Activated T-cell treated with anti-CD3 and anti-CD28 coated beads for 1 hour (primary cell): ENCODE measurements at places on chromosomes 12 and 14.

GRCh38 chr14:98379830-98380229 is 892.2 kb downstream of the BCL11B start:
- DNase-seq, result no peak

DNA sequence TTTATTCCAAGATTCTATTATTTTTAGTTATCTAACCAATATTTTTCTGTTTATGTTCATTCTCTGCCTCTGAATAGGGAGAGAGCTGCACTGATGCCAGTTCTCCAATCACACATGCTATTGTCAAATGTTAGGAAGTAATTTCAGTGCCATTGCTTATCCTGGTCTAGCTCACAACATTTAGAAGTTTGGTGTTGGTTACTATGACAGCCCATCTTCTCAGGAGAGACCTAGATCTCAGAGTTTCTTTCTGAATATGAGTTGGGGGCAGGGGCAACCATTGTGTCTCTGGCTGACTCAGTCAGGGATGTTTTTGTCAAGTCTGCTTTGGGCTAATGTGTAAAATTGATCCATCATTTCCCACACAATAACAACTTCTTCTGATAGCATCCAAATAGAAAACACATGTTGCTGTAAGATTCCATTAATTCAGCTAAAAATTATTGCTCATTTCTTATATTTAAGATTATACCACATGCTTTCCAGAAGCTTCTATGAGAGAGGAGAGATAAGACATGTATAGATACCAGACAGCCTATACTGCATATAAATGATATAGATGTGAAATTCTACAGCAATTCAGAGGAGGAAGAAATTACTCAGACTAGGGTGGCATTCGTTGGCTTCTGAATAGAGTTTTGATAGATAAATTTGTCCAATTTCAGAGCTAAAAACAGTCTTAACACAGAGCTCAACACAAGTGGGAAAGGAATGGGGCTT is 64.8 kb downstream of the DACT1 start:
- DNase-seq, result no peak

- DNase-seq, result no peak
These were observed 315.2 kb upstream of the G2E3 start for GRCh38 chr14:30243805-30244204.

DNA sequence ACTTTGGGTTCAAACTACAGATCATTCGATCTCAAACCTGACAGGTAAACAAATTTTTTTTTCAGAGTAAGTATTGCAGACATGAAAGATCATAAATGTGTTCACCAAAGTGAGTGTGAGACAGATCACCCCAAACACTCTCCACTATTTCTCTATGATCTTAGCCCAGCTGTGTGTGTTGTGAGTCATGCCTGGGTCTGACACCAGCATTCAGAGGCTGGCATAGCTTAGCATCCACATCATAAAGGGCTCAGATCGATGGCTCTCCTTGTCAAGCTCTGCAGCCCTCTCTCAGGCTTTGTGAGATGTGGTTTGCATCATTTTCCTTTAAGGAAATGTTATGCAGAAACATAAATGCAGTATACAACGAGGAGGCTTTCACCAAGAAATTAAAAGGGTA is 164.9 kb downstream of the ETV6 start:
- DNase-seq, result no peak

- no peak for DNase-seq
These were observed 621.2 kb upstream of the FBXO33 start for GRCh38 chr14:40053416-40053815.

- no peak for DNase-seq
These were observed 3.9 kb upstream of the KRT6B start for GRCh38 chr12:52455821-52456220.

DNA sequence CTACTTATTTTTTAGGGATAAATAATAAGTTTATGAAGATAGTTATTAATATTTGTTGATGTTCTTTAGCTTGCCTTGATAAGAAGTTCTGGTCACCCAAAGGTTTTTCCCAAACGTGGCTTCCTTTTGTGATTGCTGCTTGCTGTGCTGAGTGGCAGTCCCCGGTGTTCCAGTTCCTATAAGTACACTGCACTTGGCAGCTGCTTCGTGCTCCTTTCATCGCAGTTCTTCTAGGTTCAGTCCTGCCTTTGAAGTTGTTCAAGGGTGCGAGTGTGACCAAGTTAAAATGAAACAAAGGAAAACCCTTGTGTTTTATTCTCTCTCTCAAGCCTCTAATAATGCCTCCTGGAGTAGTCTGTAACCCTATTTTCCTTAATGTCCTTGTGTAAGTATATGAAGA is 128.5 kb upstream of the ATF1 start:
- no peak for DNase-seq

- no peak for DNase-seq
These were observed 125.6 kb downstream of the ANKS1B start for GRCh38 chr12:99859126-99859525.

- DNase-seq, result peak; percentile 48
These were observed 767 bp upstream of the TCP11L2 start for GRCh38 chr12:106301611-106302321.

DNA sequence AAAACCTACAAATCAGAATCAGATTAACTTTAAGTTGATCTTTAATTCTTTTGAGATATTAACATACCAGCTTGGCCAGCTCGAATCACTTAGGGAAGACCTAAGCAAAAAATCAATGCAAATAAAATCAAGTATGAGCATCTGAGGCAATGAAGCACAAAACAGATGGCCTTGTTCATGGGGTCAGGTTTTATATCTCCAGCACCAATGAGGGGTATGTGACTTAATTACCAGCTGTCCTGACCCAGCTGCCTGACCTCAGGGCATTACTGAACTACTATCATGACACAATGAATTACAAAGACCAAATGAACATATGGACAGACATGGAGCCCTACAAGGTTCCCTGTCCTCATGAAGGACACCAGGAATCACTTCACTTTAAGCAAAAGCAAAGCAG is 70.5 kb downstream of the FGD6 start:
- no peak for DNase-seq

DNA sequence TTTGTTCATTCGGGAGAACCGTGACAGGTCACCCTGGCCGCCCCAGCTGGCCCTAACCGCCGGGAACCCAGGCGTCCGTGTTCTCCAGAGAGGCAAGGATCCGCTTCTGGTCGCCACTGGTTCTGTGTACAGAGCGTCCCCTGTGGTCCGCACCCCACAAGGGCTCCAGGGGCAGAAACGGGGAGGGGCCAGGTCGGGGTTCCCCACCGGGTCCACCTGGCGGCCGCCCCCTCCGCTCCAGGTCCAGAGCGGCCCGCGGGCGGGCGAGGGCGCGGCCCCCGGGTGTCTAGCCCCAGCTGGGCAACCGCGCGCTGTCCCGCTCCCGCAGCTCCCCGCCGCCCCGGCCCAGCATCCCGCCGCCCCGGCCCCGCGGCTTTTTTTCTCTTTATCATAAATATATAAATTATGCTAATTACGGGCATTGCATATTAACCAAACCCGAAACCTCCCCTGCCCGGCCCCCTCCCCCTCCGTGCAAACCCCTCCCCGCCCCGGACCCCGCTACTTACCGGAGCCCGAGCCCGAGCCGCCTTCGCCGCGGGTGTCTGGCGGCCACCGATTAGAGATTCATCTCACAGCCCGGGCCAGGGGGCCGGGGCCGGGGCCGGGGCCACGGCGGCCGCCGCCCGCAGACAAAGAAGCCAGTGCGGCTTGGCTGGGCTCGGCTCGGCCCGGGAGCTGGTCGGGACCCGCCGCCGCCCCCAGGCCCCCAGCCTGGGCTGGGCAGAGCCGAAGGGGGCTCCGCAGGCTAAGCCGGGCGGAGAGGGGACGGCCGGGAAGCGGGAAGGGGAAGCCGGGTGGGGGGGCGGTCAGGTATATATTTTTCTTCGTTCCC is 512 bp downstream of the POU6F1 start:
- DNase-seq, result peak; percentile 48

DNA sequence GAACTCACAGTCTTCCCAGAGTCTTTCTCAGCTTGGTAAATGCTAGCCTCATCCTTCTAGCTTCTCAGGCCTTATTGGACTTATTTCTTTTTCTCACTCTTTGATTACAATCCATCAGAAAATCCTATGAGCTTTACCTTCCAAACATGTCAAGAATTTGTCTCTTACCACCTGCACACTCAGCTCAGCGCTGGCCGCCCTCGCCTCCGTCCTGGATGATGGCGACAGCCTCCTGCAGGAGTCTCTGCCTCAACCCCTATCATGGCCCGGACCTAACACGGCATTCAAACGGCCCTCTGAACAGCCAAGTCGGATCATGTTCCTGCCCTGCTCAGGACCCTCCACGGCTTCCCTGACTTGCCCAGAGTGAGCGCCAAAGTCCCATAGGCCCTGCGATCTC is 333.1 kb upstream of the FKBP4 start:
- DNase-seq, result no peak

- DNase-seq, result no peak
These were observed 19.5 kb downstream of the PTGDR start for GRCh38 chr14:52286661-52287649.

DNA sequence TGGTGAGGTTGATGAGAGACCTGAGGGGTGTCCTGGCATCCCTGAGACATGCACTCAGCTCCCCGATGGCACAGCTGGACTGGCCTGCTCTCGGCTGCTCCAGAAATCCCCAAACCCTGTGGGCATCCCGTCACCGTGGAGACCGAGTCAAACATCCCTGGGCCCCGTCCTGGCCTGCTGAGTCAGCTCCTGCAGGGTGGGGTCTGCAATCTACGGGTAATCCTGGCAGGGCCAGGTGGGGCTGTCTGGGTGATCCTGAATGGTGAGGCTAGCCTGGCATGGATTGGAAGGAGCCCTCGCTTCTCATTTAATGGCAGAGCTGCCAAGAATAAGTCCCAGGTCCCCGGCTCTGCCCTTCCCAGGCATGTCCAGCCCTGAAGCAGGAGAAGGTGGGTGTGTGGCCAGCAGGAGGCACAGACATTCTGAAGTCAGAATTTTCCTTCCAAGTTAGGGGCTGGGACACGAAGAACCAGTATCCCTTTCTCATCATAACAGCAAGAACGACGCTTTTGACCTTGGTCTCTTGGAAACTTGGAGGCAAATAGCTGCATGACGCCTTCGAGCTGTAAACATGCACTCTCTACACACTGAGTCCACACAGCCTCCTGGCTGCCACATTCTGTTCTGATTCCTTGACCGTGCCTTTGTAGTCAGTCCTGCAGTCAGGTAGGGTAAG is 17.7 kb upstream of the SERPINA4 start:
- DNase-seq, result no peak

DNA sequence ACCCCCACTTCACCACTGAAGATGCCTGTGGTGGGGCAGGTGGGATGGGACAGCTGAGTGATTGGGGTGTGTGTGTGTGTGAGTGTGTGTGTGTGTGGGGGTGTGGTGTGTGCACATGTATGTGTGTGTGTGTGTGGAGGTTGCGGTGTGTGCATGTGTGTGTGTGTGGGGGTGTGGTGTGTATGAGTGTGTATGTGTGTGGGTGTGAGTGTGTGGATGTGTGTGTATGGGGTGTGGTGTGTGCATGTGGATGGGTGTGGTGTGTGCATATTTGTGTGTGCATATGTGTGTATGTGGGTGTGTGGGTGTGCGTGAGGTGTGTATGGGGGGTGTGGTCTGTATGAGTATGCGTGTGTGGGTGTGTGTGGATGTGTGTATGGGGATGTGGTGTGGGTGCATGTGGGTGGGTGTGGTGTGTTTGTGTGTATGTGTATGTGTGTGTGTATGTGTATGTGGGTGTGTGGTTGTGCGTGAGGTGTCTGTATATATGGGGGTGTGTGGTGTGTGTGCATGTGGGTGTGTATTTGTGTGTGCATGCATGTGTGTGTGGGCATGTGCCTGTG is 61.6 kb downstream of the PLEKHG3 start:
- DNase-seq, result no peak

DNA sequence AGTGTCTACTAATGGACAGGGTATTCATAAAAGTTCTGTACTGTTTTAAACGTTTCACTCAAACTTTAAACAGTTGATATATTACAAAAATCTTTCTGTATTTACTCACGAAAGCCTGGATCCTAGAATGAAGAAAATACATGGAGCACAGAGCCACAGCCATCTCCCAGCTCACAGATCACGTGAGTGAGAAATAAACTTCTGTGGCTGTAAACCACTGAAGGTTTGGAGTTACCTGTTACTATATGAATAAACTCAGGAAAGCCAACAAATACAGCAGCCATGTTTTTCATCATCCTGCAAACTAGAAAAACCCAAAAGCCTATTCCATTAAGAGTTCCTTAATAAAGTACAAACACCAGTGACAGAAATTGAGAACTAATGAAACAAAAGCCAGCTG is 867 bp upstream of the TDG start:
- no peak for DNase-seq

GRCh38 chr12:50788561-50788960 is 24.7 kb downstream of the ATF1 start:
- DNase-seq, result no peak

DNA sequence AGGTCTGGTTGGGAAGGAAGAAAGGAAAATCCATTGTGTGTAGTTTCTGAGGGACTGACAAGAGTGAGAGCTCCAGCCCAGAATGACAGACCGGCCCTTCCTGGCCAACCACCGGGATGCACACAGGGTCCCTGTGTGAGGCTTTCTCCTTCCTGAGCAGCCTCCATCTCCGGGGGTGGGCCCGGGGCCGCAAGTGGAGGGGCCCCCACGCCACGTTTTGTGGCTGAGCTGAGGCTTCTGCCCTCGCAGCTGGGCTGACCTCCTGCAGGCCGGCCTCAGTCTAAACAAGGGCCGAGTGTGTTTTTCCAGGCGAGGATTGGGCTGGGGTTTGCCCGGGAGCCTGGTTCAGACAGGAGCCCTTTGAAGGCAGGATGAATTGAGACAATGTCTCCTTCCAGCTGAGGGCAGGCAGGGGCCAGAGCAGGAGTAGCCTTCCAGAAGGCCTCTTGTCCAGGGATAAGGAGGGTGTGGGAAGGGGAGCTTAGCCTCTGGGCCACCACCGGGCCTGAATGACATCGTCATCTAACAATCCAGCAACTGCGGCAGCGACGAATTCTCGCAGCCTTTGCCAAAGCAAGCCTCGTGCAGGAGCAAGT is 96.5 kb upstream of the NCOR2 start:
- DNase-seq, result no peak

DNA sequence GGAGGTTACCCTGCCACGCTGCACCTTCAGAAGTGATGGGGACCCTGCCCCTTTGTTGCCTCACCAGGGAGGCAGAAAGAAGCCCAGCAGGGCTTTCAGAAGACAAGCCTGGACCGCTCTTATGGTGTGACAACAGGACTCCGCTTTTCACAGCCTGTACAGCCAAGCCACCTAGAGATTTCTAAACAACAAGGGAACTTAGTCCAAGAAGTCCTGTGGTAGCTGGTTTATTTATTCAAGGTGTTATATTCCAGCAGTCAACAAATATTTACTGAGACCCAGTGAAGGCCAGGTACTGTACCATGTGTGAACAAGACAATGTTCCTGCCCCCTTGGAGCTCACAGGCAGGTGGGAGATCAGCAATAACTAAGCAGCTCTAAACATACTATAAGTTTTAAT is 4.0 kb upstream of the TMEM229B start:
- DNase-seq, result no peak

GRCh38 chr12:31230004-31230403 is 95.9 kb downstream of the SINHCAF start:
- no peak for DNase-seq

- DNase-seq, result no peak
These were observed 37.9 kb downstream of the DLK1 start for GRCh38 chr14:100764471-100765115.

GRCh38 chr14:59507752-59508103 is 23.4 kb downstream of the JKAMP start:
- no peak for DNase-seq
